ENCODE measurements at places on chromosomes 2 and 18.

GRCh38 chr2:101815739-101816391, 118.4 kb downstream of the MAP4K4 start:
- DNase-seq: no peak

GRCh38 chr2:1504311-1504750, 91.1 kb downstream of the TPO start:
- DNase-seq: no peak

DNA sequence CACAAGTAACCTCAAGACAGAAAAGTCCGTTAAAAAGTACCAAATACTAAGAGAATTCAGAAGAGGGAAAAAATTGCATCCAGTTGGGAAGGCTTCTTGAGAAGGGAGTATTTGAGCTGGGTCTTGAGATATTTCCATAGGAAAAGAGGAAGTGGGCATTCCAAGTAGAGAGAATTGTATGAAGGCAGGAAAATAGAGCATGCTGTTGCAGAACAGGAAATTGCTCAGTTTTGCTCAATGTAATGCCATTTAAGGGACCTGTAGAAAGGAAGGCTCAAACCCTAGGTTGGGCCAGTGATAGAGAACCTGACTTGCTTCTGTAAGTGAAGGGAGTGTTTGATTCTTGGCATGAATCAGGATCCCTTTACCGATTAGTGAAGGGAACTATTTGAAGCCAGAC, 1.0 kb upstream of the ZC3H8 start:
- no peak for DNase-seq

DNA sequence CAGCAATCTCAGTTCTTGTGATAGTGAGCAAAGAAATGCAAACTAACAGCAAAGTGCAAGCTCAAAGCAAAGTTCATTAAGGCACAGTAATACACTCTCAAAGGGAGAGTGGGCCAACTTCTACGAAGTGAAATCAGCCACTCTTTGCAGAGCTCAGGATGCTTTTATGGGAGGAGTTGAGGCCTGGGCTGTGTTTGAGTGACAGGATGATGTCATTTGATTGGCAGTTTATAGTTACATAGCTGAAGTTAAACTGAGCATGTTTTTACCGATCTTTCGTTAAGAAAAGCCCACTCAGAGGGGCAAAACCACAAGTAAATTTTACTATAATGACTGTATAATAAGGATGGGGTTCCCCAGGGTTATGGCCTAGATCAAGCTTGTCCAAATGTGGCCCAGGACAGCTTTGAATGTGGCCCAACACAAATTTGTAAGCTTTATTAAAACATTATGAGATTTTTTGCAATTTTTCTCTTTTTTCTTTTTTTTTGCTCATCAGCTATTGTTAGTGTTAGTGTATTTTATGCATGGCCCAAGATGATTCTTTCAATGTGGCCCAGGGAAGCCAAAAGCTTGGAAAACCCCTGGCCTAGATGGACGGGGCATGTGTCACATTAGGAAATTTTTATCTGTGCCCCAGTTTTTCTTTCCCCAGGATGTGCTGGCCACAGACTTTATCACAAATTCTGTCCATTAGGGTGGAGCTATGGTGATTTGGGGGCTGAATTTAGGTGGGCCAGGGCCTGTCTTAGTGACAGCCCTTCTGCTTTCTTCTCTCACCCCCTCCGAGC, 8.3 kb upstream of the DNAH7 start:
- no peak for DNase-seq

GRCh38 chr2:5562865-5563264, 129.3 kb upstream of the SOX11 start:
- DNase-seq: no peak

DNA sequence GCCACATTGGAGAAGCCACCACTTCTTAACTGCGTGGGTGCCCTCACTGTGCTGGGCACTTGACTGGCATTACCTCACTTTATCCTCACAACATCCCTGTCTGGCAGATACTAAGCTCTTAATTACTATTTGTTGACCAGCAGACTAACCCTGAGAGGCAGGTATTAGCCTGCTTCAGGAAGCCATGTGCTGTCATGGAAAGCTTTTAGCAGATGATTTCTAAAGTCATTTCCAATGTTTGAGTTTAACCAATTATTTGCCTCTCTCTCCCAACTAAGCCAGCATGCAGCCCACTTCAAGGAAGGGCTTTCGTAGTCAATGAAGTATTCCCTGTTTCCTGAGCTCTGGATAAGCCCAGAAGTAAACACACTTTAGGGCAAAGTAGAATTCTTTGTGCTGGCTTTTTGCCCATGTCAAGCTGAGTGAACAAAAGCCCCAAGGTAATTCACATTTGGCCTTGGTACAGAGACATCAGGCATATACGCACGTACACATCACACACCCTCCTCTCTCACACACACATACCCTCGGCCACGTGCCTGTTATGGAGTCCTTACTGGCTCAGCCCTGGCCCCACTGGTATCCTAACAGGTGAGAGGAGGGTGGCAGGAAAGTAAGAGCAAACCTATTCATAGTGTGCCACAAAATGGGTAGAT, 108.6 kb downstream of the C1D start:
- DNase-seq: no peak

GRCh38 chr2:198630384-198630783, 826.0 kb downstream of the PLCL1 start:
- no peak for DNase-seq

Data from CMK (cell line).